ENCODE measurements at places on chromosomes 6 and 20. TPM values are rescaled to one million over a fixed set of nuclear protein-coding genes. Genes with fewer than 3 reads are reported as not detected.

GRCh38 chr6:168058691-168059551 lies 20.1 kb downstream of the FRMD1 start:
- no peaks in the 10 kb centered on the region for H3K4me1 ChIP-seq
- H3K36me3 ChIP-seq = no peaks in the 10 kb centered on the region
- H3K4me3 ChIP-seq = no peak overlapping the region
- no peaks in the 10 kb centered on the region for H3K27me3 ChIP-seq
- H3K27ac ChIP-seq = no peak overlapping the region

Gene CASS4
- 0.21 TPM for total RNA-seq

GRCh38 chr6:149467265-149467664 lies 17.5 kb downstream of the ZC3H12D start:
- H3K4me1 ChIP-seq = peaks cover 76% of the 10 kb centered on the region
- H3K27me3 ChIP-seq = no peaks in the 10 kb centered on the region
- H3K4me3 ChIP-seq = peak overlapping the region; percentile 60

- no peak for DNase-seq
- H3K27ac ChIP-seq = no peak overlapping the region
- H3K4me1 ChIP-seq = peaks cover 8% of the 10 kb centered on the region
- H3K4me3 ChIP-seq = peak overlapping the region; percentile 43
- peaks cover 16% of the 10 kb centered on the region for H3K27me3 ChIP-seq
- H3K36me3 ChIP-seq = no peaks in the 10 kb centered on the region
Observed at GRCh38 chr6:35497571-35498421, 917 bp upstream of the TEAD3 start.

DNA sequence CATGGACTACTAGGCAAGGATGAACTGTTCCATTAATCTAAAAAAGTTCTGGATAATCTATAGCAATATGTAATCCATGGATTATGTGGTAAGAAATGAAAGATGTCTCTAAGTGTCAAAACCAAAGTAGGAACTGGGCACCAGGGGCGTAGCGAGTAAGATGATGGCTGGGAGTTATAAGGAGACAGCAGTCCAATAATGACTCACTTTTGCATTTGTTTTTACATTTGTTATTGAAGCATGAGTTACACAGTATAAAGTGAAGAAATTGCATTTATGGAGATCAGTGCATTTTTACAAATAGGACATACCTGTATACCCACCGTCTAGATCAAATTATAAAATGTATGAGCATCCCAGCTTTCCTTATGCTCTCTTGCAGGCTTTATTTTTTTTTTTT lies 878.5 kb upstream of the MAP3K7 start:
- no peak overlapping the region for H3K4me3 ChIP-seq
- no peaks in the 10 kb centered on the region for H3K27me3 ChIP-seq
- H3K36me3 ChIP-seq = no peaks in the 10 kb centered on the region

GRCh38 chr6:5513408-5513807 lies 252.1 kb downstream of the FARS2 start:
- no peaks in the 10 kb centered on the region for H3K27me3 ChIP-seq
- no peak for DNase-seq
- H3K4me3 ChIP-seq = no peak overlapping the region
- H3K27ac ChIP-seq = no peak overlapping the region
- no peaks in the 10 kb centered on the region for H3K36me3 ChIP-seq
- H3K4me1 ChIP-seq = peaks cover 26% of the 10 kb centered on the region

Gene ABHD16B
- total RNA-seq = not detected

DNA sequence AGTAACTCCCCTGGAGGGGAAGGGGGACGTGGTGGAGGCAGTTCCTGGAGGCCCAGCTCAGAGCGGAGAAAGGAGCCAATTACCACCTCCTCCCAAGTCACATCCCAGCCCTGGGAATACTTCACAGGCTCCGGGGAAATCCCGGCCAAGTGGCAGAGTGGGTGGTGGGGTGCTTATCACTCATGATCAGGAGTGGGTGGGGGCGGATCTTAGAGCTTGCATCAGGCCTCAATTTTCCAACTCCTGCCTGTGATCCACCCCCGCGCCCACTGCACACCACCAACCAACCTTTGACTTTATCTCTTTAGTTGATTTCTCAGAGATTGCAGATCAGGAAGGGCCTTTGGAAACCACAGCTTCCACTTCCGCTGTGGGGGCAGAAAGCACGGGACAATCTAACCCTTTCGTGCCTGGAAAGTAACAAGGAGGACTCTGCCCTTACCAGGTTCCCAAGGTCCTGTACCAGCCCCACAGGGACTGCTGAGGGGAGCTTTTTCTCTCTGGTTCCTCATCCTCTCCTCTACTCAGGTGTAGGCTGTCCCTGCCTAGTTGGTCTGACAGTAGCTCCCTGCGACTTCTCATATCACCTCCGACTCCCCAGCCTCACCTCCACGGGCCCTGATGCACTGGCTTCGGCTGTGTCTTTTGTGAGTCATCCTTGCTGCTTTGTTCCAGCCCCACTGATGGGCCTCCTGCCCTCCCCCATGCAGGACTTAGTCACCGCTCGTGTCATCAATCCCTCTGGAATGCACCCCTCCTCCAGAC lies 24.9 kb upstream of the IER3 start:
- H3K4me3 ChIP-seq = no peak overlapping the region
- H3K27me3 ChIP-seq = no peaks in the 10 kb centered on the region
- H3K27ac ChIP-seq = no peak overlapping the region
- no peaks in the 10 kb centered on the region for H3K36me3 ChIP-seq

Gene MGME1
- 26.8 TPM for total RNA-seq

Gene MCHR2
- total RNA-seq = not detected

Gene OPN5
- total RNA-seq = not detected

Gene LKAAEAR1
- total RNA-seq = not detected
